ENCODE measurements at places on chromosomes 6 and 20.

DNA sequence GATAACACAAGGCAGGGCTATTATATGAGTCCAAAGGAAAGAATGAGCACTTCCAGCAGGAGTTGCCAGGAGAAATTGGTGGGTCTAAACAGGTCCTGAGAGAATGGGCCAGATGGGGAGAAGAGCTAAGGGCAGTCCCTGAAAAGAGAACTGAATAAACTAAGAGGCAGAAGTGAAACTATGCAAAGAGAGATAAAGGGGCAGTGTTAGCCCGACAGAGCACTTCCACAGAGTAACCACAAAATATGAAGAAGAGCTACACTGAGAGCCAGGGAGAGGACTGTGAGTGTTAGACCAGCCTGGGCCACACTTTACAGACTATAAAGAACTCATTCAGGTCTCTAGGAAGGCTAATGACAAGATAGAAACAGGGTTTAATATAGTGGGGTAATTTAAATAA lies 43.8 kb downstream of the RALGAPA2 start:
- no peak for DNase-seq

GRCh38 chr6:114288701-114289495 lies 53.9 kb downstream of the HS3ST5 start:
- no peak for DNase-seq

GRCh38 chr6:13248584-13248985 lies 79.8 kb downstream of the TBC1D7 start:
- no peak for DNase-seq

GRCh38 chr6:21586740-21587178 lies 6.8 kb upstream of the SOX4 start:
- DNase-seq, result no peak

- no peak for DNase-seq
Measured at GRCh38 chr6:109373762-109374161, 8.5 kb downstream of the CD164 start.

DNA sequence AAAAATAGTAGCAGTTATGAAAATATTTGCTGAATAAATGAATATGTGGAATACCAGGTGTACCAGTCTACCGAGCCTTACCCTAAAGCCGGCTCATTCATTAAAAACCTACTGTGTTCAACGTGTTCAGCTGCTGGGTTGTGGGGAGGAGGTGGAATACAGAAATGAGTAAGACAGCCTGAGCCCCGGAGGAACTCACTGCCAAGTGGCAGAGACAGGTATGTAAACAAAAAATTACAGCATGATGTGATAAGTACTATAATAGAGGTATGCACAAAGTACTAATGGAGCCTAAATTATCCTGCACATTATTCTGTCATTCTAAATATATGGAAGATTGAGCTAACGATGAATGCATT lies 6.8 kb upstream of the ADTRP start:
- no peak for DNase-seq

DNA sequence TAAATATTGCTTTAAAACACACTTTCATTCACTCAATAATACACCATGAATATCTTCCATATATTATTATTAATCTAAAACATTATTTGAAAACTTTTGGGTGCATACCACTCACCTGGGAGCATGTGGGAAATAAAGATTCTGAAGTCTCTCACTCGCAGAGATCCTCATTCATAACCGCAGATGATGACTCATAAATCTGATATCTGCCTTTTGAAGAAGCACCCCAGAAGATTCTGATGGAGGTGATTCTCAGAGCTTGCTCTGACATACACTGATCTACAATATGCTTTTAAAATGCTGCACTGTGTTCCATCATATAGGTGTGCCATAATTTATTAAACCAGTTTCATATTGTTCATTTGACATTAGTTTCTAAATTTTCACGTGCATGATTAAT lies 135.0 kb upstream of the SGK1 start:
- no peak for DNase-seq

GRCh38 chr6:138454981-138455706 lies 44.1 kb downstream of the NHSL1 start:
- DNase-seq, result no peak

- no peak for DNase-seq
Measured at GRCh38 chr6:148517470-148517869, 174.8 kb downstream of the SASH1 start.

DNA sequence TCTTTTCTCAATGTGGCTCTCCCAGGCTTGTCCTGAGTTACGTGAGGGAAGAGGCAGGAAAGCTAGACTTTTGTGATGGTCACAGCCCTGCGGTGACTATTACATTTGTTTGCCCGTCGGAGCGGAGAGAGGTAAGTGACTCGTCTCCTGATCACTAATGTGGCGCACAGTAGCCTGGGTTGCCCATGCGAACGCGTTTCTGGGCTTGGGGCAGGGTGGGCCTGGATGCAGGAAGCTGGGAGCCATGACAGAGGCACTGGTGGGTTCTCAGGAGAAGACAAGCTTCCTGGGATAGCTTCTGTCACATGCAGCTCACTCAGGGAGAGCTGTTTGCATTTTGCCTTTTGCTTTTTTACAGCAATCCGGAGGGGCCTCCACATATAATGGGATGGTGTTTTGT lies 60.6 kb downstream of the IGF2R start:
- DNase-seq, result no peak

- no peak for DNase-seq
Measured at GRCh38 chr6:111731456-111732195, 125.9 kb upstream of the TRAF3IP2 start.

- no peak for DNase-seq
Measured at GRCh38 chr6:14734416-14735340, 511.2 kb upstream of the JARID2 start.

DNA sequence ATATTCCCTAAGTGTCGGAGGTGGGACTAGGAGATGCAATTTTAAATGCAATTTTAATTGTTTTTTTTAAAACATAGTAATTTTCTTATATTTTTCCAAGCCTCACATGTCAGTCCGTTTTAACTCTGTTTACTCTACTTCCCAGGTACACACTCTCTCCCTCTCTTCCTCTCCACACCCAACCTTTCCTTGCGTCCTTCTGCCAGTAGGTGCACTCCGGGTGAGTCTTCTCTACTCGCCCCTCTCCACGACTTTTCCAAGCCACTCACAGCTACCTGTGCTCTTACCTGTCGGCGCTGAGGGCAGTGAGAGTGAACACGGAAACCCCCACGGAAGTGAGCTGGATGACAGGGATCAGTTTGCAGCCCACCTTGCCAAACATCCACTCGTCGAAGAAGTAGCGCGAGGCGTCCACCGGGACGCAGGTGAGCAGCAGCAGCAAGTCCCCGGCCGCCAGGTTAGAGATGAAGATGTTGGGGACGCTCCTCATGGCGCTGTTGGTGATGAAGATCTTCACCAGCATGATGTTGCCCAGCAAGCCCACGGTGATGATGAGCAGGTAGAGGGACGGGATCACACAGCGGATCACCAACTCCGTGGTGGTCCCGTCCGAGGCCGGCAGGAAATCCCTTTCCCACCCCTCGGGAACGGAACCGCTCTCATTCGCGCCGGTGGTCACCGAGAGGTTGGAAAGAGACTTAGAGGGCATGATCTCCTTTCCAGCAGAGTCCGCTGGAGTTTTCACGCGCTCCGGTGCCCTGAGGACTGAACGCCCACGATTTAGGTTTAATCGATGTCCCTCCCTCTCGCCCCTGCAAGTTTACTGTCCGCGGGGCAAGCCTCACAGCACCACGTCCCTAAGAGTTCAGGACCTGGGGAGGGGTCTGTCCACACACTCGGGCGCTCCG lies 44.5 kb upstream of the GJE1 start:
- DNase-seq, result no peak

DNA sequence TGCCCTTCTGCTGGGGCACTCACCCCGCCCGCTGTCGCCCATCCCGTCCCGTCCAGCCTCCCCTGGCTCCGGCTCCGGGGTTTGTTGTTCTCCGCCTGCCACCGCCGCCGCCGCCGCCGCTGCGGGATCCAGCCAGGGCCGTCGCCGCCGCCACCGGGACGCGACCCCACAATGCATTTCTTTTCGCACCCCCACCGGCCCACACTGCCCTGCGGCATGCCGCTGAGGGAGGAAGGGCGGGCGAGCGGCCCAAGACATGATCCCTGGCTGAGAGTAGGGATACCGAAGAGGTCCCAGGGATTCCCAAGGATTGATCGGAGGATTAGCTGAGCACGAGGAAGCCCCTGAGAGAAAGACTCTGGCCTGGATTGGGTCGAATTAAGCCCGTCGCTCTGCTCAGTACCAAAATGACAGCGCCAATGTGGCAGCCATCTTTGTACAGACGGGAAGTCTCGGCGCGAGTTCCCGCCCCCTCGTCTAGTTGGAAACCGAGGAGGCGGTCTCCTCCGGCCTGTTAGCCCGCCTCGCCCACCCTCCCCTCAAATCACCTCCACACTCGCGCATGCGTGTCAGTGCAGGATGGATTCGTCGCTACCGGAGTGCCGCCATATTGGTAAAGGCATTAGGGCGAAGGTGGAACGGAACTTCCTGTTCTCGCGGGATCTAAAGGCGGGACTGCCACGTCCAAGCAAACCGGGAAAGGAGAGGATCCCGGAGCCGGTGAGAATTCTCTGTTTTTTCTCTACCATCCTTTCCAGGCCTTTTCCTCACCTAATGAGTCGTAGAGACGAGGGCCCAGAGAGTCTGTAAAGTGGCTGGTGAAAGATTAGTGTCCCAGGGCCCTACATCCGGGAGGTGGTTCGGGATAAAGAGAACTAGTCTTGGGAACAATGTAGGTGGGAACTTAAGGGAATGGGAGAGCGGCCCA lies at the start of the genes RXRB and SLC39A7:
Gene RXRB, minus strand, starts transcription at position 447 of the 928 bp plus-strand sequence. Its CDS starts 189 bp downstream, at position 258.
Gene SLC39A7, plus strand, starts transcription at position 649 of the 928 bp plus-strand sequence. CDS start 379 bp downstream, outside the sequence.
- peak; percentile 95 for DNase-seq

- peak; percentile 44 for DNase-seq
Measured at GRCh38 chr20:49594143-49594930, 26.4 kb upstream of the PTGIS start.

All from activated CD4-positive, alpha-beta T cell treated with anti-CD3 and anti-CD28 coated beads, Interleukin-2, amount 50 U/mL, for 24 hours (primary cell).